ENCODE measurements at places on chromosomes 13 and 19. TPM values are rescaled to one million over a fixed set of nuclear protein-coding genes. Genes with fewer than 3 reads are reported as not detected.

- DNase-seq, result no peak
Measured at GRCh38 chr13:113901642-113902041, 37.8 kb upstream of the GAS6 start.

- peak; percentile 89 for DNase-seq
Measured at GRCh38 chr19:13099073-13099999, 3.3 kb downstream of the LYL1 start.

GRCh38 chr13:76958841-76959432 lies 10.6 kb downstream of the ACOD1 start:
- no peak for DNase-seq

DNA sequence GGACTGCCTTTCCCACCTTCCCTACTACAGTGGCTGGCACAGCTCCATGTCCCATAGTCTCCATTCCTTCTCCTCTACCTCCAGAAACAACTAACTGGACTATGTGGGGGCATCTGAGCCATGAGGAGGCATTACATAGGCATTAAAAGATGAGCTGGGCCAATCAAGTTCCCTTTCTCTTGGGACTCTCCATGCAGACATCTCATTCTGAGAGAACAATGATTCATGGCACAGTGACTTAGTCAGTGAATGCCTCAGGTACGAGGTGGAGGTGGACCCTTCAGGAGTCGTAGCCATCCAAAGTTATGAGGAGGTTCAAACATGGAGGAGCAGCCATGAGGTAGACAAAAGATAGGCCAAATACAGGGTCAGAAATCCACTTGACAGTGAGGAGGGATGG lies 70.0 kb downstream of the GPC6 start:
- no peak for DNase-seq

GRCh38 chr19:18420930-18421329 lies 1.7 kb downstream of the SSBP4 start:
- DNase-seq, result peak; percentile 16

- no peak for DNase-seq
Measured at GRCh38 chr13:49125964-49126524, 94.1 kb upstream of the MLNR start.

Gene CYP4F8
- not detected for total RNA-seq

DNA sequence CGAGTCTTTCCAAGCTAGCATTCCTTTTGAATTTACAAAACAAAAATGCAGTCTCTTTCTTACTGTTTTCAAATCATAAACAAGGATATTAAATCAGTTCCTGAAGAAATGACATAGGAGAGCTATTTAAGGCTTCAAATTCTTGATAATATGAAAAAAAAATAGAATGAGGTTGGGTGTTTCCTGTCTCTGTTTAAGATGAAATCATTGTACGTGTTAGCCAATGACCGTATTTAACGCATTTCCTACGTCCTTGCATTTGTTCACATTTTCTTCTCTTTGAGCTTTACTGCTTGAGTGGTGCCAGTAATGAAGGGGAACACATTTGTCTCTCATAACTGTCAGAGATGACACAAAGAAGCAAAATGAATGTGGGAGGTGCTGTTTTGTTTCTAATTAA lies 821.3 kb downstream of the DIAPH3 start:
- no peak for DNase-seq

DNA sequence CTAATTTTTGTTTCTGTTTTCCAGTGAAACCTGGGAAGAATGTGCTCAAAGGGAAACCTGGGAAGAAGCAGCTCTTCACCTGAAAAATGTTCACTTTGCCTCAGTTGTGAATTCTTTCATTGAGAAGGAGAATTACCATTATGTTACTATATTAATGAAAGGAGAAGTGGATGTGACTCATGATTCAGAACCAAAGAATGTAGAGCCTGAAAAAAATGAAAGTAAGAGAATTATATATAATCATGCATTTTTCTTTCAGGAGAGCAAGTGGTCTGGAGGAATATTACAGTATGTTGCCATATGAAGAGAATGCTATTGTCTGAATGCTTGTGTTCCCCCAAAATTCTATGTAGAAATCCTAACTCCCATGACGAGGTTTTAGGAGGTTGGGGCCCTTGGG lies 3.4 kb downstream of the NUDT15 start:
- DNase-seq, result no peak

DNA sequence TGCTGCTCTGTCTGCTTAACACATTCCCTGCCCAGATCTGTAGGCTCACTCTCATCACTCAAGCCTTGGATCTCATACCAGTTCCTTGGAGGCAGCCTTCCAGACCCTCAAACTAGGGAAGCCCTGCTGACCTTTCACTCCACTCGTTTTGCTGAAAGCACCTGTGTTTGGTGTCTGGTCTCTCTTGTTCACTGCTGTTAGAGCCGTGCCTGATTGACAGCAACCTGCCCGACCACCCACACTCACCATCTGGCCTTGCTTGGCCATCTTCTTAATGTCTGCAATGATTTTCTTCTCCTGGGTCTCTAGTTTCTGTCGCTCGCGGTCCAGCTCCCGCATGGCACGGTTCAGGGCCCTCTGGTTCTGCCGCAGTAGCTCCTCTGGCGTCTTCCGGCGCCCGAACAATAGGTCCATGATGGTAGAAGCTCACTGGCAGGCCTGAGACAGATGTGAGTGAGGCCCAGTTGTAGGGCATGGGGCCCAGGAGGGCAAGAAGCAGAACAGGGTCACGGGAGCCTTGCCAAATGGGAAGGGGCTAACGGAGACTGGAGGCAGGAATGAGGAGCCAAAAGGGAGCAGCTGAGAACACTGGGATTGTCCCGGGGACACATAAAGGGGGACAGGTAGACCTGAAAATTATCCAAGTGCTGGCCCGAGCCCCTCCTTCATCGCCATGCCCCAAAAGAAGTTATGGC lies 959 bp downstream of the CHMP2A start:
- DNase-seq, result no peak

- no peak for DNase-seq
Measured at GRCh38 chr19:6044056-6044805, 66.1 kb downstream of the RFX2 start.

- no peak for DNase-seq
Measured at GRCh38 chr19:35973487-35973886, 21.5 kb upstream of the SDHAF1 start.

Data from activated CD4-positive, alpha-beta T cell treated with anti-CD3 and anti-CD28 coated beads for 36 hours (primary cell).